ENCODE measurements at places on chromosomes 5 and 9.

DNA sequence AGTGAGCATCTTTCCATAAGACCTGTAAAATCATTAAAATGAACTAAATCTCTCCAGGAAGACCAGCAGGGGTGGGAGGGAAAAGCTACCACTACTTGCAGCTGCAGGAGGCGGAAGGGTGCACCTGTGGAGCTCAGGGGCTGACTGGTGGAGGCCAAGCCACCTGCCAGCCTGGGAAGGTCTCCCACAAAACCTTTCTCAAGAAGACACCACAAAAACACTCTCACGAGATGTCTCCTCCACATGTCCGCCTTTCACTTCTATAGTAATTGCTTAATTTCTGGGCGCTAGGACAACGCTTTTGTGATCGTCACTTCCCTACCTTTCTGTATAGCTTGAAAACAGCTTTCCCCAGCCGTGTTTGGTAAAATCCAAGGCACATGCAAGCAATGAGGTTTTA, 114.4 kb downstream of the ROR2 start:
- DNase-seq, result no peak

- no peak for DNase-seq
Measured at GRCh38 chr9:22173908-22174307, 164.8 kb upstream of the CDKN2B start.

GRCh38 chr5:108249785-108250426, 132.0 kb downstream of the FBXL17 start:
- DNase-seq, result no peak

DNA sequence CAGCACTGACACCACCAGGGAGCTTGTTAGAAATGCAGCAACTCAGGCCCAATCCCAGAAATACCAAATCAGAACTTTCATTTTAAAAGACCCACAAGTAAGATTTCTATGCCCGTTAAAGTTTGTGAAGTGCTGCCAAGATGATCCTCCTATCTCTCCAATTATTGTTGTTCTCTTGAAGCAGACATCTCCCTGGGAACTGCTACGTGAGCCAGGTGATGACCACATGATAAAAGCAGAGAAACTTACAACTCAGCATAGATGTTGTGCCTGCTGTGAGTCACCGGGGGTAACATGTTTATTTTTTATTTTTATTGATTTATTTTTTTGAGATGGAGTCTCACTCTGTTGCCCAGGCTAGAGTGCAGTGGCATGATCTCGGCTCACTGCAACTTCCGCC, 34.4 kb downstream of the GCNT4 start:
- no peak for DNase-seq

GRCh38 chr5:114977979-114978573, 191.6 kb downstream of the TRIM36 start:
- no peak for DNase-seq

GRCh38 chr9:84738353-84738752, 68.8 kb downstream of the NTRK2 start:
- no peak for DNase-seq

DNA sequence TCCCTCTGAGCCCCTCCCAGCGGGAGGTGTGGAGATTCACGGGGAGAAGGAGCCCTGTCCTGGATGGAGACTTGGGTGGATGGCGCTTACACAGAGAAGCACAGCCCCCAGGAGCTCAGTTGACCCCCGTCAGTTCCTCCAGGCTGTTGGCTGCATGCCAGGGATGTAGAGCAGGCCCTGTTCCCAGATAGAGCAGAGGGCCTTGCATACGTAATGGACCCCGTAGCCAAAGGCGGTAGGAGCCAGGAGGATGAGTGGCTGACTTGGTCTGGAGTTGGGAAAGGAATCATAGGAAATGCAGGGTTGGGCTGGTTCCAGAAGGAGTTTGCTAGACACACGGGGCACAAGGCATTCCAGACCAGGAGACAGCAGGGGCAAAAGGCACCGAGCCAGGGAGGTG, 2.5 kb downstream of the PMPCA start:
- DNase-seq, result no peak

DNA sequence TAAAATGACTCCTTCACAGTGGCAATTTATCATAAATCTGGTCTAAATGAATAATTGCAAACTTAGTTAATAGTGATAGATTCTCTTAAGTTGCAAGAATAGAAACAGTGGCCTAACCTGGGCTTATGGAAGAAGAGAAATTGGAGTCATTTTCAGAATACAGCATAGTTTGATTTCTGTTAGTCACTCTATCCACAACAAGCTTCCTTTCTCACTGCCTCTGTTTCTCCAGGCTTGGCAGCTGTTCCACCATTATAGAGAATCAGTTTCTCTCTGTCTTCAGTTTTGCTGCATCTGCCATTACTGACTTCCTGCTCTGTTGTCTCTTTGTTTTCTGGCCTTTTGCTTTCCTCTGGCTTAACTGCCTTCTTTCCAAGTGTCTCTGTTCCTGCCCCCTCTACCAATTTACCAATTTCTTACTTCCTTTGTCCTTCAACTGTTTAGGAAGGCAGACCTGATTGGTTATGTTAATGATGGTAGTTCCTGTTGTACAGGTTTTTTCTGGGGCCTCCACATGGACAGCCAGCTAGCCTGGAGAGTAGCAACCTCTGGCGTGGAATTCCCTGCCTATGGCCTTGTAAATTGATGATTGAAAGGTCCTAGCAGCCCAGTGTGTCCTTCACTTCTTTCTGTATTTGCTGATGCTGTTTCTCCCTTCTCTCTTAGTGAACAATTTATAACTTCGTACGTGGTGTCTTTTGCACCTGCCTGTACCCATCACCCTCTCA, 75.9 kb upstream of the RASGRF2 start:
- no peak for DNase-seq

DNA sequence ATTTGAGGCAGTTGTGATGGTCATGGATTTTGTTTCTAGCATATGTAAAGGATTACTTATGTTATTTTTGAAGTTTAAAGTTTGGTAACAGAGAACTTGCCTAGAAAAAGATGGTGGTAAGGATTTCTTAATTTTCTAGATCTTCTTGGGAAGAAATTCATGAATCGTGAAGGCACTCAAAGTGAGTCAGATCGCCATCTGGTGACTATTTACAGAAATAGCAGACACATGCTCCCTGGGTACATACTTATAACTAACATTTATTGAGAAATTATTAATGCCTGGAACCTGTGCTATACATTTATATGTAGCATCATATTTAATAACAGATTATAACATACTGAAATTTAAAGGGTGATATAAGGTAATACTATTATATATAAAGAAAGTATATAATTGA, 299.7 kb downstream of the IZUMO3 start:
- DNase-seq, result no peak

DNA sequence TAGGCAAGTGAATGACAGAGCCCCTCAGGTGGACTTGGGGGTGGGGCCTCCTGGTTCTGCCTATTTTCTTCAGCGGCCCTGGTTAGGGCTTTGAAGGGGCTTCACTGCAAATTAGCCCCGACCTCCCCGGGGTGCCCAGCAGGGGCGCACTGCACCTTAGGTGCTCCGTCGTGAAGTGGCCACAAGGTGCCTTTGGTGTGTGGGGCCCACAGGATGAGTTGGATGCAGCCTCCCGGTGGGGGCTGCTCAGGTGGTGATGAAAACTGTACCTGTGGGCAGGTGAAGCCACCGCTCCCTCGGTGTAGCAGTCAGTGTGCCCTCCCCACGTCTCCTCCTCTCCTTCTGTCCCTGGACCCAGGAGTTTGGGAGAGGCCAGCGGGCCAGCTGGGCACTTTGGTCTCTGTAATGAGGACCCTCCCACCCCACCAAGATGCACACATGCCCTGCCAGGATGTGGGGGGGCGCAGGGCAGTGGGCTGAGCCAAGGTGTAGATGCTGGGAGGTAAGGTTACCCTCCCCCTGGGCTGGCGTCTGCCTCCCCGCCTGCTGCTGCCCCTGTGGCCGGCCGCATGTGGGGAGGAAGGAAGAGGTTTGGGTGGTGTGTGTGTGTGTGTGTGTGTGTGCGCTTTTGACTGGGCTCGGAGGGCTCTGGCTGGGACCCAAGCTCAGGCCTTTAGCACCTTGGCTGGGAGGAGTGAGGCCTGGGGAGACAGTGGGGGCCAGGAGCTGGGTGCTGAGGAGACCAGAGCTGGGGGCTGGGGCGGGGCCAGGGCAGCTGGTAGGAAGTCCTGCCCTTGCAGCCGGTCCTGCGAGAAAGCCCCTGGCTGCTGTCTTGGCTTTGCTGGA, 55.6 kb downstream of the RXRA start:
- peak; percentile 46 for DNase-seq

- no peak for DNase-seq
Measured at GRCh38 chr9:4738866-4739586, 2.0 kb downstream of the AK3 start.

DNA sequence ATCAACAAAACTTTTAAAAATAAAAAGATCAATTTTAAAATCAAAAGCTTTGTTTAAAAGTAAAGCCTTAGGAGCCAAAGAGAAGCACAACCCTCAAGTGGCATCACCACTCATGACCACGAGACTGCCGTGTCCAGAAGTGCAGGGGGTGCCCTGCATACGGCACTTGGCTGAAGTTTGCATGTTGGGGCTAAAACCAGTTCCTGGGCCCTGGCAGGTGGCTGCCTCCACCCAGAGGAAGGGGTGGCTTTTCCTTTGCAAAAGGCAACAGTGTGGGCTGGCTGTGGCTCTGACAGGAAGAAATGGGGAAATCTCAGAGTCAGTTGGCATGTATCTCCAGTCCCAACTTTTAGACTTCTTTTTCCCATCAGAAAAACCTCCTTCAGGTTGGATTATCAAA, 15.3 kb downstream of the TRMO start:
- no peak for DNase-seq

GRCh38 chr5:75907651-75908050, 175.5 kb upstream of the SV2C start:
- DNase-seq, result no peak

DNA sequence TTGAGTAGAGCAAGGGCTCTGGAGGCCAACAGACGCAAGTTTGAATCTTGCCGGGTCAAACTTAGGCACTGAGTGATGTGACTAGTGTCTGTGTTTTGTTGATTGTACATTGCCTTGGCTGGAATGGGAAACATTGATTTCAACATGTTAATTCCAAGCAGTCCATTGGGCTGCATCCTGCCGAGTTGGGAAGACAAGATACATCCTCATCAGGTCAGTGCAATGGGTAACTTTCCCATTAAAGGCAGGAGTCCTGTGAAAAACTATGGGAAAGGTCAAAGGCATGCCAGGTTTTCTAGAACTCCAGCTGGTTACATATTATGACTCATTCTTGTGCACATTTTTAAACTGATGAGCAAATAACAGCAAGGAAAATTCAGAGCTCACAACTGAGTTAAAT, 126.5 kb upstream of the ABCA1 start:
- no peak for DNase-seq

GRCh38 chr9:127567035-127567729, 44.9 kb upstream of the STXBP1 start:
- no peak for DNase-seq

DNA sequence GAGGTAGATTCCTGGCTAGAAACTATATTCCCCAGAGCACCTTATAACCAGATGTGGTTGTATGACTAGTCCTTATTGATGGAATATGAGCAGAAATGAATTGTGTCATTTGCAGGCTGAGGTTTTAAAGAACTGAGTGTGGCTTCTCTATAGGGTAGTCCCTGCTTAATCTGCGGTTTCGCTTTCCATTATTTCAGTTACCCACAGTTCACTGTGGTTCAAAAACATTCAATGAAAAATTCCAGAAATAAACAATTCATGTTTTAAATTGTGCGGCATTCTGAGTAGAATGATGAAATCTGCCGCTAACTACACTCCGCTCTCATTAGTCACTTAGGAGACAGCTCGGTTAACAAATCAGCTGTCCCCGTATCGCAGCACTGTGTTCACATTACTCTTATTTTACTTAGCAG, 65.1 kb downstream of the ANKRD55 start:
- DNase-seq, result no peak

- no peak for DNase-seq
Measured at GRCh38 chr9:68955330-68955729, 58.6 kb downstream of the PRKACG start.

DNA sequence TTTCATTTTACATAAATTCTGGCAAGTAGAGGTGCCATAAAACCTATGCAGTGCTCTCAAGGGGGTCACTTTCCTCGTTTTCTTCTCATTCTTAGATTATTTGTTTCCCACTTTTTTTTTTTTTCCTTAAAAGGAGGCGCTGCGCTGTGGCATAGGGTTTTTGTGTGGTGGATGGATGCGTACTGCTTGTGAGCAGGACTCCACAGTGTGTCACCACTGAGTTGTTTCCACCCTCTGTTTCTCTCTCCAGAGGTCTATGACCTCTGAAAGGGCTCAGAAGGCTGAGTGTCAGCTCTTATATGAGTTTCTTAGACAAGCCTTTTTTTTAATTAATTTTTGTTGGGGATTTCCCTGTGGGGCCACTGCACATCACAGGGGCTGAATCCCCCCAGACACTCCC, 13.6 kb upstream of the CLTB start:
- DNase-seq, result no peak

DNA sequence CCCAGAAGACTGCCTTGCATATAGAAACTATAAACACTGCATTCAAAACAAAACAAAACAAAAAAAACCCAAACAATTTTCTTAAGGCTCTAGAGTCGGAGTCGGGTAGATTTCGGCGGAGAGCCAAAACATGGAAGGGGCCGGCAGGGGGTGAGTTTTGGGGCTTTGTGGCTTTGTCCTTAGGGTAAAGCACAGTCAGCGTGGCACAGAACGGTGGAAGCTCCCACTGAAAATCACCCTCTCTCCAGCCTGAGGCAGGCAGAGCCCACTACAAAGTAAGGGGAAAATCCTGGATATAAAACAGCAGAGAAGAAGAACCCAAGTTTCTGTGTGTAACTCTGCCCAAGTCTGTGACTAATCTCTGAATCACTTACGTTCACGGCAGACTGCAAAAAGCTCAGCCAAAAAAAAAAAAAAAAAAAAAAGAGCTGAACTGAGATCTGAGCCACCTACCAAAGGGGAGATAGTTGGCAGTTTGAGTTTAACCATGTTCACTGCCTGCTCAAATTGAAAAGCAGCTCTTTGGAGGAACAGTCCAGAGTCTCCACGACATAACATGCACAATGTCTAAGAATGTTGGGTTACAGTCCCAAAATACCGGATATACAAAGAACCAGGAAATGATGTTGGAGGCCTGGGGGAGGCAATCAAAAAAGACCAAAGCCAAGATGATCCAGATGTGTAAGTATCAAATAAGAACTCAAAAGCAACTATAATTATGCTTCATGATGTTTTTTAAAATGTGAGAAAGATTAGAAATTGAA, 26.6 kb upstream of the OR2K2 start:
- DNase-seq, result no peak

DNA sequence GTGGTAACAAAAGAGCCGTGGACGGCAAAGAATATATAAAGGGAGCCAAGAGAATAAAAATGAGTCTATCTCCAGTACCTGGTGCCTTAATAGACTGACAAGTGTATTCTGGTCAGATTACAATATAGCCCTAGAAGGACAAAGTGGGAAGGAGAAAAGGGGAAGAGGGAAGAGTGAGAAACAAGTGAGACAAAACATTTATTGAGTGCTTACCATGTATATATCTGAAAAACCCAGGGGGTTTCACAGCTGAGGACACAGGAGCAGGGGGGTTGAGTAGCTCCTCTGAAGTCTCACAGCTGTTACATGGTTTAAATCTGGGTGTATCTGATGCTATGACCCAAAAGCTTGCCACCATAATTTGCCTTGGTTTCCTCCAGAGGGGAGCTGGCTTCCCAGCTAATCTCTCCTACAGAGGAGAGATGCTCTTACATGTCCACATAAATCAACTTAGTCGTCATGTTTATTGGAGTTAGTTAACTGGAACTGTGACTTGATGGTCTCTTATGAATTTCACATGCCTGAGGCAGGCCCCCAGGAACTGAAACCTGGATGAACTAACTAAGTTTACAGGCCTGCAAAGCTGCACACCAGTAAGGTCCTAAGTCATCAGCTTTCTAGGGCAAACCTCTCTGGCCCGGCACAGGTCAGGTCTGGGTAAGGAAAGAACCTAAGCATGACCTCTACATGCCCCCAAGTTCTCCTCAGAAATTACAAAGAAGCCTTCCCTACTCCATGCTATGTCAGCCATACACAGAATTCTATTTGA, 15.5 kb downstream of the SIL1 start:
- DNase-seq, result no peak
